ENCODE measurements at places on chromosomes 11 and 22.

GRCh38 chr22:42080287-42080686 is 787 bp downstream of the SMDT1 start:
- DNase-seq, result no peak

- DNase-seq, result no peak
Measured at GRCh38 chr22:30743257-30744020, 48.8 kb downstream of the OSBP2 start.

GRCh38 chr11:48090174-48090573 is 109.8 kb downstream of the PTPRJ start:
- no peak for DNase-seq

- no peak for DNase-seq
Measured at GRCh38 chr22:44085743-44086270, 61.7 kb downstream of the PARVB start.

DNA sequence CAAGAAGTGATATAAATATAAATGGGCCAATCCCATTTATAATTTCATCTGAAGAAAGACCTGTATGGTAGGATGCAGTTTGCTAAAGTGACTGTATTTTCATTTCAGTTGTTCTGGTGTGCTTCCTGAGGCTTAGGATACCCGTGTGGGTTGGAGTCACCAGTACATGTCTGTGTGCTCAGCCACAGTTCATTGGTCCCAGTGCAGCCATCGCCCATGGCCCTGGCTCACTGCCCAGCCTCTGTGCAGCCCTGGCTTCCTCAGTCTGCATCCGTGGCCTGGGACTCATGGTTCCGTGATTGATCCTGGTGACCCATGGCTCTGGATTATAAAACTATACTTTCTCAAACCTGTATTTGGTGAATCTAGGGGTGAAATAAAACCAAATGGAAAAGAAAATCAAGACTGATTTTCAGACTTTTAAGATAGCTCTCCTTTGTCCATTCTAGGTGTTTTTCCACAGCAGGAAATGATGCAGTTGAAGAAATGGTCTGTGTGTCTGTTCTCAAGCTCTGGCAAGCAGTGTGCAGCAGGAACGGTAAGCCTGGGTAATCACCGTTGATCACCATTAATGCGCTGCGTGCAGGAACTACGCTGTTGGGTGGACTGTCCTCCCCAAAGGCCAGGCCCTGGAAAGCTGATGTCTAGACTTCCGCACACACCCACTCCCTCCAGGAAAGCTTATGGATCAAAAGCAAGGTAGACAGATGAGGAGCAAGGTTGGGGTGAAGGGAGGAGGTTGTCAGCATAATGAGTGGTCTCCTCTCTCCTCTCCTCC is 27.2 kb downstream of the TTC12 start:
- no peak for DNase-seq

- peak; percentile 9 for DNase-seq
Measured at GRCh38 chr11:77471558-77472193, 2.2 kb downstream of the PAK1 start.

- no peak for DNase-seq
Measured at GRCh38 chr22:27873472-27873871, 45.6 kb downstream of the PITPNB start.

DNA sequence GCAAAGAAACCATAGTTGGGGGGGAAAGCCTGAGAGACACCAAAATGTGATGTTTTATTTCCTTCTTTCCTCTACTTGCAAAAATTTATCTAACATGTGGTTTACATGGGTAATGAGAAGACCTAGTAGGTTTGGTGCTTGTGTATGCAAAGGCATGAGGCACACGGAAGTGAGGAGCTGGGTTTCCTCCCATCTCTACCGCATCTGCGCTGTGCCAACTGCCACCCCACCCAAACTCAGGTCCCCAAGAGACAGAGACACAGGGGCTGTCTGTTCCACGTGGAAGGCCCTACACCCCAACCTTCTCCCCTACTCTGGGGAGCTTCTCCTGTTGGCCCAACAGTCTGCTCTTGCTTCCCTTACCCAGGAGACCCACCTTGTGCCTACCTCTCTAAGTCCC is 4.8 kb downstream of the RTL6 start:
- no peak for DNase-seq

All from T-helper 2 cell (primary cell).